ENCODE measurements at places on chromosomes 11 and 22. TPM values are rescaled to one million over a fixed set of nuclear protein-coding genes. Genes with fewer than 3 reads are reported as not detected.

CCDC85B gene
- total RNA-seq, result 10.5 TPM

USP2 gene
- total RNA-seq, result 17.4 TPM

DEPDC7 gene
- 2.9 TPM for total RNA-seq

DNA sequence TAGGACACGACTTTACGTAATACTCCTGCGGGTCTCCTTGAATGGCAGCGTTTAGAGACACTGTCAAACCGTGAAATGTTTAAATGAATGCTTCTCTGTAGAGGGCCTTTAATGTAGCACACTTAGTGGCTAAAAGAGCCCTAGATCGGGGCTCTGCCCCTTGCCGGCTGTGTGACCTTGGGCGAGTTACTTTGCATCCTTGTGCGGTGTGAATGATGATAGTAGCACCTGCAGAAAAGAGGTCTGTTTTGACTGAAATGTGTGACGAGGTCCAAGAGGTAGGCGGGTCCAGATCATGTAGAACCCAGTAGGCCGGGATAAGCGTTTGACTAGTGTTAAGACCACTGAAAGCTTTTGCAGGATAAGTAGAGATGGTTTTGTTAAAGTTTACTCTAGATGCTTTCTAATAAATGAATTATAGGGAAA is 866 bp downstream of the MED17 start:
- DNase-seq, result no peak

DNA sequence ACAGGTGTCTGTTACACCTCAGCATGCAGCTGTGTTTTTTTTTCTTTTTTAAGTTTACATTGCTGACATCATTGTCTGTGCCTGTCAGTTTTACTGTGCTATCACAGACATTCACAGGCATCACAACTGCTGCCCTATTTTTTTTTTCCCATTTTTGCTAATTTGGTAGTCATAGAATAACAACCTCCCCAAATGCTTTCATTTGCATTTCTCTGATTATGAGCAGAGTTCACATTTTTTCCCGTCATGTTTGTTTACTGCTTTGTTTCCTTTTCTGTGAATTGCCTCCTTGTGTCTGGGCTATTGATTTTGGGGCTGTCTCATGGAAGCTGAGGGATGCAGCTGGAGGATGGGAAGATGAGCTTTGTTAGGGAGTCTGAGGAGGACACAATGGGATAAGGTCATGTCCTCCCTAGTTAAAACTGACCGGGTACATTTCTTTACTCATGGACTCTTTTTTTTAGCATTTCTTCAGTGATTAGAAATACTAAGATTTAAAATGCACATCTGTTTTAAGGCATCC is 155.1 kb downstream of the LDLRAD3 start:
- DNase-seq, result no peak

- DNase-seq, result no peak
Observed at GRCh38 chr11:29272019-29272654, 744.7 kb downstream of the KCNA4 start.

Measured in stomach (tissue), 19 donors.